ENCODE measurements at places on chromosomes 7 and 10.

DNA sequence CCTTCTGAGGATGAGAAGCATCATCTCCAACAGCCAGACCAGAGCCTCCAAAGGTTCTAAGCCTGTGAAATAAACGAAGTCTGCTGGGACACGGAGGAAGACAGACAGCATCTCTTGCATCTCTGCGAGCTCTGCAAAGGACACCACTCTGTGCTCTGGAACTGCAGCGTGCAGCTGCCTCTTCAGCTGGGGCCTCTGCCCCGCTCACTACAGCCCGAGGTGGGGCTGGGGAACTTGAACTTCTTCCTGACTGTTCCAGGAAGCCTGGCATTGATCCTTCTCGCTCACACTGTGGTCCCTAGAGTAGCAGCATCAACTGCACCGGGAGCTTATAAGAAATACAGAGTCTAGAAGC, 163.3 kb downstream of the USP6NL start:
- no peak for DNase-seq

- DNase-seq: no peak
These were observed 54.7 kb upstream of the FIGNL1 start for GRCh38 chr7:50504646-50505546.

- no peak for DNase-seq
These were observed 45.8 kb upstream of the MNX1 start for GRCh38 chr7:157056246-157056645.

DNA sequence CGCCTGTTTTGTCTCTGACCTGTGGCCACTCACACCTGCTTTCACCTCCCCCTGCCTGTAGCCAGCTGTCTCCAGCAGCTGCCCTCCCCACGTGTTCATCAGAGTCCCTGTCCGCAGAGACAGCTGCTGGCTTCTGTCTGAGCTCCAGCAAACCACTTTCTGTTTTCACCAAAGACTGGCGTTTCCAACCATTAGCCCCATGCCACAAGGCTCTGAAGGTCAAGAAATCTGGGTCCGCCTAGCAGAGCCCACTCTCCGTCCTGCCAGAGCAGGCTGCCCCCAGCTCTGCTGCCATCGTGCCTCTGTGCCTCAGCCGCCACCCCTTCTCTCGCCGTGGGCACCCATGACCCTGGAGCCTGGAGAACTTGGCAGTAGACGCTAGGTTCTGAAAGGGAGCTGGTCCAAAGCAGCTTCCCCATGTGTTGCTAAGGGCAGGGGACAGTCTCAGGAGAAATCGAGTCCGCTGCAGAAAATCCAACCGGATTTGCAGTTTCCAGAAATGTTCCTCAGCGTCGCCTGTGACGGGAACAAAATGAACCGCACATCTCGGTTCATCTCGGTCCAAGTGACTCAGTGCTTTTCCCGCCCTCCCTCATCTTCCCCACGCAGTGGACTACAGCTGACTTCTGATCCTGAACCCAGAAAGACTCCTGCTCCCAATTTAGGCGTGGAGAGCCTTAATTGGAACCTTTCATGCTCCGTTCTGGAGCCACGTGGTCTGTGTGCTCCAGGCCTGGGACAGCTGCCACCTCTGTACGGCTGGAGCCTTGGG, 28.0 kb downstream of the TMEM120A start:
- no peak for DNase-seq

DNA sequence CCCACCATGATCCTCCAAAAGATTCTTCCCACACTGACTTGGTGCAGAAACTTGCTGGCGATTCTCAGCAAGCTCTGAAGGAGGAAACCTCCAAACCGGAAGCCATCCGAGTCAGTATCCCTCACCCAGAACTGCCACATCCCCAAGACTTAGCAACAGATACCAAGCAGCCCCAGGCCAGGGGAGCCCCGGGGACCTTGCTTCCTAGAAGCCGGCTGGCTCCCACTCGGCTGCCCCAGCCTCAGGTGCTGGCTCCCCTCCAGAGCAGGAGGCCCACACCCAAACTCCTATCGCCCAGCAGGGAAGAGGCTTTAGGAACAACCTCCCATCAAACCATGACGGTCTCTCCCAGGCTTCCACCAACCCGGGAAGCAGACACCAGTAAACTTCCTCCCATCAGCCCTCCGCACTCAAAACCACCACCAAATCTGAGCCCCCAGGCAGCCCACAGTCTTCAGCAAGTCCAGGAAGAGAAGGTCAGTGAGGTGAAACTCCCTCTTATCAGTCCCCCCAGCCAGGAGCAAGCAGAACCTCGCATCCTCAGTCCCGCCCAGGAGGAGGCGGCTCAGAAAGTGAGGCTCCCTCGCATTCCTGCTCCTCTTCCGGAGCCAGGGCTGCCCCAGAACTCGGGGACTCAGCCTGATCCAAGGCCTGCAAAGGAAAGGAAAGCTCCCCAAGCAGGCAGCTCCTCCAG, 82.3 kb downstream of the LRGUK start:
- no peak for DNase-seq

GRCh38 chr10:74189999-74190421, 39.0 kb downstream of the ADK start:
- DNase-seq: peak; percentile 53

DNA sequence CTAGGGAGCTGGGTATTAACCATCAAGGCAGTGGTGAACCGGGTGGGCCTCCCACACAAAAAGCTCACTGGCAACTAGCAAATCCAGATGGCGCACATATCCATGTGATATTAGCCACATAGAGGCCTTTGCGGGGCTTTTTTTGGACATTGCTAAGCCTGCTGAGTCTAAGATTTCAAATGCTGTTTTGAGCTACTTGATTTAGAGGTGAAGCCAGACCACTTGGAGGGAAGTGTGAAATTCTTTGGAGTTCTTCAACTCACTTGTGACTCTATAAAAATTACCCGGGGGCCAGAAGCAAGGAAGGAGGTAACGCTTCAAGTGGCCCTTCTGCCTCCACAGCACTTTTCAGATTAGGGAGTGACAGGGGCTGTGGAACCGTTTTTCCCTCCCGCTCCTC, 619.8 kb upstream of the GALNT17 start:
- no peak for DNase-seq

DNA sequence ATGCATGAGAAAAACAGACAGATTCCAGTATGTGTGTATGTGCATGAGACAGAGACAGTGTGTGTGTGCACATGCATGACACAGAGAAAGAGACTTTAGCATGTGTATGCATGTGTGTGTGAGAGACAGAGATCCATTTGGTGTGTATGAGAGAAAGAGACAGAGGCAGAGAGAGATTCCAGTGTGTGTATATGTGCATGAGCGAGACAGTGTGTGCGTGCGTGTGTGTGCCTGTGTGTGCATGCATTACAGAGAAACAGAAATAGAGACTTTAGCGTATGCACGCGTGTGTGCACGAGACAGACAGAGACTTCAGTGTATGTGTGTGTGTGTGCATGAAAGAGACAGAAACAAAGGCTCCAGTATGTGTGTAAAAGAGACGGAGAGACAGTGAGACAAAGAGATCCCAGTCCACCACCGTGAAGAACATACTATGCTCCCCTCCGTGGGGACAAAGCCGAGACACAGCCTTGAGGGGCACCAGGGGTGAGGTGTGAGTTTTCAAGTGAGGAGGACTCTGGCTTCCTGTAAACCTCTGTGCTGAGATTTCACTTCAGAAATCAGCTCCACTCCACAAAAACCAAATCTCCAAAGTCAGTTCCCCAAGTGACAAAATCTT, 188.9 kb downstream of the GRID1 start:
- DNase-seq: no peak

- no peak for DNase-seq
These were observed 139.5 kb upstream of the CHST15 start for GRCh38 chr10:124232686-124233545.

DNA sequence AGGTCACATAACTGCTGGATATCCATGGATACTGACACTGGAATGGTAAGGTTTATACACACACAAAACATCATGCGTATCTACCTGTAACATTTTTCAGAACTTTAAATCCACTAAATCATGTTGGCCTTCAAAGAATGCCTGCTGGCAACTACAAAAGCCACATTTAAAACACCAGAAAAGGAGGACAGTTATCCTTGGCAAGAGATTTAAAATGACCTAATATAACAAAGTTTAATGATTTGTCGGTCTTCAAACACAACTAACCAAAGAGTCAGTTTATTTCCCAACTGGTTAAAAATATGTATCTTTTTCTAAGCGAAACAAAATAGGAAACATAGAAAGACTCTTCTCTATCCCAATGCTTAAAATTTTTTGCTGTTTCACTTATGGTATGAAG, 24.0 kb downstream of the WAPL start:
- no peak for DNase-seq

GRCh38 chr7:137296576-137296975, 47.0 kb downstream of the PTN start:
- no peak for DNase-seq

- no peak for DNase-seq
These were observed 101.0 kb upstream of the GATA3 start for GRCh38 chr10:7953447-7953846.

GRCh38 chr7:47038621-47039020, 543.3 kb downstream of the TNS3 start:
- no peak for DNase-seq

GRCh38 chr10:85147346-85148250, 819.2 kb downstream of the CCSER2 start:
- no peak for DNase-seq

GRCh38 chr7:24905996-24906770, 73.8 kb downstream of the OSBPL3 start:
- no peak for DNase-seq

- no peak for DNase-seq
These were observed 5.8 kb downstream of the CDK6 start for GRCh38 chr7:92830532-92831110.

GRCh38 chr7:5231811-5232484, 41.9 kb downstream of the WIPI2 start:
- no peak for DNase-seq

- no peak for DNase-seq
These were observed 158.9 kb upstream of the STEAP4 start for GRCh38 chr7:88465600-88465999.

- no peak for DNase-seq
These were observed 38.1 kb downstream of the RELN start for GRCh38 chr7:103951311-103951710.

DNA sequence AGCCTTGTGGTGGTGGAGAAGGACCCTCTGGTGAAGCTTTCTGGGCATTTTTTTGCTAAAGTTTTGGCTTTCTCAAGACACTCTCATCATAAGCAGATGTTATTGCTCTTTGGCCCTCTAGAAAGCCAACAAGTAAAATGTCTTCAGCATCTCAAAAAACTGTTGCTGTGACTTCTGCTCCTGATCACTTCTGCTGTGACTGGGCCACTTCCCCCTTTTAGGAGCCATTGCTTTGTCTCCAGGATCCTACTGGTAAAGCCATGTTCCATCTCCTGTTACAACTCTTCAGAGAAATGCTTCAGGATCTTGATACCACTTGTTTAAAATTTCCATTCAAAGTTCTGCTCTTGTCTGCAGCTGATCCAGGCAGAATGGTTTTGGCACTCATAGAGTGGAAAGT, 10.9 kb downstream of the PARP12 start:
- no peak for DNase-seq

DNA sequence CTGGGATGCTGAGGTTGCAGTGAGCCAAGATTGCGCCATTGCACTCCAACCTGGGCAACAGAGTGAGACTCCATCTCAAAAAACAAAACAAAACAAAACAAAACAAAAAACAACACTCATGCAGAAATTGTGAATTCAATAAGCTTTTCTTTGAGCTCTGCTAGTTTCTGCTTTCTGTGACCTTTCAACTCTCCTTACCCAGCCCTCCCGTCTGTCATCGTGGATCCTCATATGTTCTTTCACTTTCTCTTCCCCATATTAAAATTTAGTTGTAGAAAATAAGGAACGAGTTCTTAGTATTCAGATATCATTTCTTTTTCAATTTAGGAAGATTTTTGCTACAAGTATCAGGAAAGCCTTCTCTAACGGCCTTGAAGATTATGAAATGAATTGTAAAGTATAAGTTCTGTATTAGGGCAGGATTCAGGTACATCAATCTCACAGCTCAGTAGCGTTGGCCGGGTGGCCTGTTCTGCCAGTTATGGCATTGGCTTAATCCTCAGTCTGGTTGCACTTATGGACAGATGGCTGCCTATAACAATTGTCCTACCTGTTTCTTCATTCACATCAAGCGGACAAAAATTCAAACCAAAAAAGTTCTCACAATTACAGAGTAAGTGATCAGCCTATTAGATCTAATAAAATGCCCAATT, 1167.0 kb downstream of the SORCS3 start:
- DNase-seq: no peak

DNA sequence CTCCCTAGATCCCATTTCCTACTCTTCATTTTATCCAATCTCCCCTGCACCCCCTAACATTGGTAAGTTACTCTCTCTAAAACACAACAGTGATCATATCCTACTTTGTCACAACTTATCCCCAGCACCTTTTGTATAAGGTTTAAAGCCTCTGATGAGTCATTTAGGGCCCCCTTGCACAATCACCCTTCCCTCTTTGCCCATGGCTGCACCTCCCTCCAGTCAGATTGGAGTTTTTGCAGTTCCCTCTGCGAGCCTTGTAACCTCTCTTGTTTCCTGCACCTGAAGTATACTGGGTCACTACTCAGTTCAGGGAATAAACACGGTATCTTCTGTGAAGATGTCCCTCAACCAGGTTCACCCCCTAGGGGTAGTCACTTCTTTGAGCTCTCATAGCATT, 55.9 kb upstream of the ADRB1 start:
- no peak for DNase-seq

GRCh38 chr7:24757353-24758275, at the start of gene GSDME:
TSS of gene GSDME (minus strand) at chr7:24757464. CDS start at chr7:24749774, 7,690 bp downstream.
- peak; percentile 60 for DNase-seq

DNA sequence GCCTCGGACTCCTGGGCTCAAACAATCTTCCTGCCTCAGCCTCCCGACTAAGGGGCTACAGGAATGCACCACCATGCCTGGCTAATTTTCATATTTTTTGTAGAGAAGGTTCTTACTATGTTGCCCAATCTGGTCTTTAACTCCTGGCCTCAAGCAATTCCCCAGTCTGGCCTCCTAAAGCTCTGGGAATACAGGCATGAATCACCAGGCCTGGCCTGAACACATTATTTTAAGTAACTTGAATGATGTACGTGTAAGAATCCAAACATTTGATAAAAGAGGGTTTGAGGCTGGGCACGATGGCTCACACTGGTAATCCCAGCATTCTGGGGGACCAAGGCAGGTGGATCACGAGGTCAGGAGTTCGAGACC, 13.0 kb upstream of the BAMBI start:
- DNase-seq: no peak

- DNase-seq: no peak
These were observed 124.6 kb upstream of the NRBF2 start for GRCh38 chr10:63008491-63008890.

DNA sequence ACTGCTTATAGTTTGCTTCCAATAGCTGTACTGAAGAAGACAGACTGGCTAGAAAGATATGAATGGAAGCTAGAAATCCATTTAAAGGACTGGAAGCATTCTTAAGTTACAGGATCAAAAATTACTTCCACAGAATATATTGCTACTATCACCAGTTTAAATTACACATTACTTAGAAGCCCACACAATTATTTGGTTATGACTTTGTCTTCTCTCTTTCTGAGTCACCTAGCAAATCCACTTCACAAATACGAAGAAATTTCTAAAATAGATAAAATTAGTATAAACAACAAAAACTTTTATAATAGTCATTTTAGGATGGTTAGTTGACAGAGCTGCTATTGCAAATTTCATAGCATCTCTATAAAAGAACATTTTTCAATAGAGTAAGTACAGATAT, 108.1 kb downstream of the SNX13 start:
- no peak for DNase-seq
